ENCODE measurements at places on chromosomes 2 and 18. TPM values are rescaled to one million over a fixed set of nuclear protein-coding genes. Genes with fewer than 3 reads are reported as not detected.
A peak's percentile ranks its signal among the peaks of the same experiment; 100 is the strongest.

DNA sequence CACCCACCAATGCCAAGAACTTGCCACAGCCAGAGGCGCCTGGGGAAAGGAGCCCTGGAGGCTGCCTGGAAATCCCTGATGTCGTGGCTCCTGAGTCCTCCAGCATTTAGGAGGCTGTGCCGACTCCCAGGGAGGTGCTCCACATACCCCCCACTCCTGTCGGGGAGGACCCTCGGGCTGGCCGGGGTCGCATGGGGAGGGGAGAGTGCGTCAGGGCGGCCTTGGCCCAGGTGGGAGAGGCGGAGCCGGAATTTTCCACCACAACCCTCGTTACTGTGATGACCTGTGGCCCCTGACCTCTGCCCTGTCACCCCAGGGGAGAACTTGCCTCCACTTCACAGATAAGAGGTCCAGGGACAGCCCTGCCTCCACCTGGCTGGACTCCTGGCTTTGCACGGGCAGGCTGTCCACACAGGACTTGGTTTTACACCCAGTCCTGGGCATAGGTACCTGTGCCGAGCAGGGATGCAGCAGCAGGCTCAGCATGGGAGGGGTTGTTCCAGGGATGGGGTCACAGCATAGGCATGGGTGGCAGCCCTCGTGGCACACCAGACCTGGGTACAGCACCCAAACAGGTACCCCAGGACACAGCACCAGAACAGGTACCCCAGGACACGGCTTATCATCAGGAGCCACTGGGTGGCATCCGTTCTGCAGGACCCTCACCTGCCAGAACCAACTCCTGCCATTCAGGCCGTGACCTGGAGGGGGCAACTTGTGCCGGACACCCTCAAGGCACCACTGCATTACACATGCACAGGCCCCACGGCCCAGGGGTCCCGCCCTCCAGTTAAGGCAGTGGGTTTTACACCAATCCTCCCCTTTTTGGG is 12.3 kb upstream of the AGXT start:
- DNase-seq: no peak

DNA sequence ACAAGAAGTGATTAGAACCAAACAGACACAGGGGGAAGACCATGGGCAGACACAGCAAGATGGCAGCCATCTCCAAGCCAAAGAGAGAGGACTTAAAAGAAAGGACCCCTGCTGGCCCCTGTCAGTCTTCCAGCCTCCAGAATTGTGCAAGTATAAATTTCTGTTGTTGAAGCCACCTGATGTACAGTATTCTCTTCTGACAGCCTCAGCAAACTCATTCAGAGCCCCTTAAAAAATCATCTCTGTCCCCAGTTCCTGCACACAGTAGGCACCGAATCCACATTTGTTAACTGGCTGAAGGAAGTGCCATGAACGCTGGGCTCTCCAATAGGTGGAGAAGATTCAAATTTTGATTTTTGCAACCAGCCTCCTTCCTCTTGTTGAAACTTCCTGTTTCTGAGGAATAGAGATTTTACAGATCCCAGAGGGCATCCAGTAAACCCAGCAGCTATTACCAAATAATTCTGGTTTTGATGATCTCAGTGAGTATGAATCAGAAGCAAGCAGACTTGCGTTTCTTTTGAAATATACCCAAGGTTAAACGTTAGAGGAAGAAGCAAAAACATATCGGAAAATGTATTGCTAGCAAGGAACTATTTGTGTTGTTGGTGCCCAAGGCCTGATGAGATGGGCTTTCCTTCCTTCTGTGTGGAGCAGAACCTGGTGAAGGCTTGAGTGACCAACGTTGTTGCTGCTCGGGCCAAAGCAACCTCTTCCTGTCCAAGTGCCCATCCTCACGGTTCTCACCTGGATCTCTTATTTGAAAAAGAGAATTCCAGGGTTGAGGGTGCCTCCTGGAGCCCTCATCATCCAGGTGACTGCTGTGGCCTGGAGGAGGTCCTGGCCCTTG is 47.7 kb upstream of the PLB1 start:
- DNase-seq: no peak

DNA sequence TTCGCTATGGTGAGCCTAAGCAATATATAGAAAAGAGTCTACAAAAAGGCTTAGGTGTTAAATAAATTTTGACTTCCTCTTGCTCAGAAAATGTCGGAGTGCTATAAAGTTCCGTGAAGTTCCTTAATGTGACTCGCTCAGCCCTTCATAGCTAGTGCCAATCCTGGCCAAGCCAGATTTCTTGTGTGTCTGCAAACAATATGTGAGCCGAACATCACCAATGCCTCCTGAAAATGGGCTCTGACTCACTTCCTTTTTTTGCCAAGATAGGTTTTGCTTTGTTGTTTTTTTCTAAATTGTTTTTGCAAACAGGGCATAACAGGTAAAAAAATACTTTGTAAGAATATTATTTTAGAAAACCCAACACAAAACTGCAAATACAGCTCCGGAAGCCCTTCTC is 26.1 kb downstream of the CDC42EP3 start:
- DNase-seq: no peak

DNA sequence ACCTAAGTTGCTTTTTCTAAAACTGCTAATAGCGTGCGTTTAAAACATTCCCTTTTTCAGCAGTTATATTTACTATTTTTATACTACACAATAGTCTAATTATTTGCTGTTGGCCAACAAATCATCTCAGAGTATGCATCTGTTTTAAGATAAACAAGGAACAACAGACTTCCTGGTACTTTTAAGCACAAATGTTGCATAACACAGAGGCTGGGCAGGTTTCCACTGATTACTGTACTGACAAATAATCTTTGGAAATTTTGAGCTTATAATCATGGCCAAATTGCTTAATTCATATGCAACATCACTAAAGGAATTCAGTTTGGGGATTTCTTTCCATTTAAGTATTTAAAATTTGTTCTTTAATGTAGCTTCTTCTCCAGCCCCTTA is 737.4 kb upstream of the SALL3 start:
- DNase-seq: no peak

GRCh38 chr2:8538931-8539621 is 142.8 kb upstream of the ID2 start:
- DNase-seq: peak; percentile 79

DNA sequence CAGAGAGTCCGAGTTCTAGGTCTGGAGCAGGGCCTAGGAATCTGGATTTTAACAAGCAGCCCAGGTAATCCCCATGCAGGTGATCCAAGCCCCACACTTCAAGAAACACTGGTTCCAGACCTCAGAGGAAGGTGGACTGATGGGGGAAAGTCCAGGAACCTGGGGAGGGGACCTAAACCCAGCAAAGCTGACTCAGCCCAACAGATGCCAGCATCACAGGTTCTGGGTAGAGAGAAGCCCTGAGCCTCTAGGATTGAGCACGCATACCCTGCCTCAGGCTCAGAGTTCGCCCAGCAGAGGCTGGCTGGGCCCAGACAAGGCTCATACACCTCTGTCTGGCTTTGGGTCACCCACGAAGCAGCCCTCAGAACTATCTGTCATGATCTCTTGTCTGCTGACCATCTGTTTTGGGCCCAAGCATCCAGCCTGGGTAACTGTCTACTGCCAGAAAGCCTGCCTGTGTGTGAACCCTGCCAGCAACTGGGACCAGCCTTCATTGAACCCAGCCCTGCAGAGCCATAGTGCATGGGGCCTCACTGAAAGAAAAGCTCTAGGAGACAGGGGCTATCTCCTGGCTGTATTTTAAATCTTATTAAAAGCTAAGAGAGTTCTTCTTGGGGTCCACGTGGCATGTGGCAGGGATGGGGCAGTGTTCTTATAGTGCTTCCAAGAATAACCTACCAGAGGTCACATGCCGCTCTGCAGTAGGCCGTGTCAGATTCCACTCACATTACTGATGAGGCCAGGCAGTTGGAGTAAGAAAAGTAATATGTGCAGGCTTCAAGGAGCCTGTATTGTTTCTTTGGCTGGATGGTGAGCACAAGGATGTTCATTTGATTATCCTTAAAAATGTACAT is 7.4 kb downstream of the TMEM127 start:
- DNase-seq: no peak

- DNase-seq: no peak
These were observed 21.6 kb downstream of the PMAIP1 start for GRCh38 chr18:59921384-59921891.

- no peak for DNase-seq
These were observed 17.7 kb downstream of the ITGB1BP1 start for GRCh38 chr2:9405636-9406035.

DNA sequence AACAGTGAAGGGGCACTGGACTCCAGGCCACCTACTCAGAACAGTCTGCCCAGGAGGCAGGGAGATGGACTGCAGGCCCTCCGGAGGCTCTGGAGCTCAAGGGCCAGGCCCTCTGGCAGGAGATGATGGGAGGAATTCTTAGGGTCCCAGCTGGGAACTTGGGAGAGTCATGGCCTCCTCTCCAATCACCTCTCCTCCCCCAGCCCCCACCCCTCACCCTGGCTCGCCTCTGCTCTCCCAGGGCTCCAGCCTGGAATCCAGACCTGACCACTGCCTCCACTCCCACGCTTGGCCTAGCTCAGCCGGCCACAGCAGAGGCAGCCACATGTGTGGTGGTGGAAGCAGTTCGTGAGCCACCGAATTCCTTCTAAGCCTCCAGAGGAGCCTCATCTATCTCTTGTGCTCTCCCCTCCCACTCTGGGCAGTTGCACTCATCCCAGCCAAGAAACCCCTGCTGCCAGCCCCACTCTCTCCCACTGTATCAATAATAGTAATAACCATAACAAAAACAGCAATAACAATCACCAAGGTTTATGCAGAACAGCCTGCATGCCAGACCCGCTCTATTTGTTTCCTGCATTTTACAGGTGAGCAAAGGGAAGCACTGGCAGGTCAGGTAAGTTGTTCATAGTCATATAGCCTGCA is 67.4 kb downstream of the TNS1 start:
- DNase-seq: no peak

- DNase-seq: peak; percentile 78
These were observed 6.5 kb downstream of the NFATC1 start for GRCh38 chr18:79402209-79402576.

DNA sequence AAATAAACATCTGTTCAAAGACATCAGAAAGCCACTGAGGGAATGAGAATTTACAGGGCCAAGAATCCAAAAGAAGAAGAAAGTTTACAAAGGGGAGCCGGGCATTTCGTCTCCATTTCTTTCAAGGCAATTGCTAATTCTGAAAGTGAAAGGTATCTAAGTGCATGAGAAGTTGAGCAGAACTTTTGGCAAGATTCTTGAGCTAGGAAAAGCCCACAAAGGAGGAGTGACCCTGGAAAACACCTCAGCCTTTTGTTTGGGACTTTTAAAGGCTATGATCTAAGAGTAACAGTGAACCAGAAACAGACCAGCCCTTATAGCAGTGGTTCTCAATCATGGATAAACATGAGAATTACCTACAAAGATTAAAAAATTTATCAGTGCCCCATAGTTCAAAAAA is 87.4 kb downstream of the MDH1 start:
- DNase-seq: no peak

The TRIM54 gene
- 0.52 TPM for total RNA-seq

The COLEC12 gene
- 54.9 TPM for total RNA-seq

The CRYBA2 gene
- not detected for total RNA-seq

The SLC9A2 gene
- not detected for total RNA-seq
